ENCODE measurements at places on chromosomes 11 and 22.
A peak's percentile ranks its signal among the peaks of the same experiment; 100 is the strongest.

- DNase-seq: no peak
These were observed 691.0 kb upstream of the API5 start for GRCh38 chr11:42620796-42621195.

- DNase-seq: no peak
These were observed 19.7 kb upstream of the FIBIN start for GRCh38 chr11:26974069-26974783.

DNA sequence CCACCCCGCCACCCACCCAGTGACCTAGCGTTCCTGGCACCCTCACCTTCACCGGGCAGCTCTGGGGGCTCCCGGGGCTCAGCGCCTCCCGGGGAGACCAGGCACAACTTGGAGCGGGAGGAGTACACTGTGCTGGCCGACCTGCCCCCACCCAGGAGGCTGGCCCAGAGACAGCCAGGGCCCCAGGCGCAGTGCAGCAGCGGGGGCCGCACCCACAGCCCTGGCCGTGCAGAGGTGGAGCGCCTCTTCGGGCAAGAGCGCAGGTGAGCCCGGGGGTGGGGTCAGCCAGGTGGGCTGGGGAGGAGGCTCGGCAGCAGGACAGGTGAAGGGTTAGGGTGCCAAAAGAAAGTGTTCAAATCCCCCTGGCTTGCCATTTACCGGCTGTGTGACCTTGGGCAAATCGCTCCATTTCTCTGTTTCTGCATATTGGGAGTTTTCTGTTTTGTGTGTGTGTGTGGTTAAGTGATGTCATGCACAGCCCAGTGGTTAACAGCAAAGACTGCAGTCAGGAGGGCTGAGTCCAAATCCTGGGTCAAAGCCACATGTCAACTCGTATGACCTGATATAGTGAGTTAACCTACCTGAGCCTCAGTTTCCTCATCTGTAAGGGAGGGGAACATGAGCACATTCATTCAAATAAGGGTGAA lies 29.5 kb downstream of the TRIOBP start:
- no peak for DNase-seq

DNA sequence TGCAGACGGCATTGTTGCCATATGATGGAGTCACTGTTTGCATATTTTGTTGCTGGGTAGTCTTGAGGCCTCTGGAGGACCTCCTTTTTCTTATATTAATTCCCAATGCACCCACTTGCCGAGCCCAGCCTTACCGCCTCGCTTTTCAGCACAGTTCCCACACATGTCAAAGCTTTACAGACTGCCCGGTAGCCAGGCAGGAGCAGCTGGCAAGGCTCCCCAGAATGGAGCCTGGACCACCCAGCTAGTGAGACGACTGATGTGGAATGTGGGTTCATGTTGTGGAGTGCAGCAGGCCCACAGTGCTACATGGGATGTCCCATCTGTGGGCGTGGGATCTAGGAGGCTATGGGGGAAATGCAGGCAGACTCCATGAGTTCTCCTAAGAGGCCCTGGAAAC lies 99.4 kb upstream of the MTMR2 start:
- no peak for DNase-seq

DNA sequence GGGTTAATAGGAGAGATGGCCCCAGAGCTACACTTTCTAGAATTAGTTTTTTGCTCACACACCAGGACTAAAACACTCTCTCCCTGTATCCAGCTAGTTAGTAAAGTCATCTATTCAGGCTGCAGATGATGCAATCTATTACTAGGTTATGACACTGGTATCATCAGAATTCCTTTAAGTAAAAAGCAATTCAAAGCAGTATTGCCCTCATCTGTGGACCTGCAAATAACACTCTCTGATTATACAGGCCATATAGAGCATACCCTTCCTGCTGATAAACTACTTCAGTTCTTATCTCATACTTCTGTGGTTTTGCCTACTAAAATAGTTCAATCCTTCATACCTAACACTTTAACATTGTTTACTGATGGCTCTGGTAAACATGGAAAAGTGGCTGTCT lies 13.5 kb upstream of the MTMR2 start:
- no peak for DNase-seq

DNA sequence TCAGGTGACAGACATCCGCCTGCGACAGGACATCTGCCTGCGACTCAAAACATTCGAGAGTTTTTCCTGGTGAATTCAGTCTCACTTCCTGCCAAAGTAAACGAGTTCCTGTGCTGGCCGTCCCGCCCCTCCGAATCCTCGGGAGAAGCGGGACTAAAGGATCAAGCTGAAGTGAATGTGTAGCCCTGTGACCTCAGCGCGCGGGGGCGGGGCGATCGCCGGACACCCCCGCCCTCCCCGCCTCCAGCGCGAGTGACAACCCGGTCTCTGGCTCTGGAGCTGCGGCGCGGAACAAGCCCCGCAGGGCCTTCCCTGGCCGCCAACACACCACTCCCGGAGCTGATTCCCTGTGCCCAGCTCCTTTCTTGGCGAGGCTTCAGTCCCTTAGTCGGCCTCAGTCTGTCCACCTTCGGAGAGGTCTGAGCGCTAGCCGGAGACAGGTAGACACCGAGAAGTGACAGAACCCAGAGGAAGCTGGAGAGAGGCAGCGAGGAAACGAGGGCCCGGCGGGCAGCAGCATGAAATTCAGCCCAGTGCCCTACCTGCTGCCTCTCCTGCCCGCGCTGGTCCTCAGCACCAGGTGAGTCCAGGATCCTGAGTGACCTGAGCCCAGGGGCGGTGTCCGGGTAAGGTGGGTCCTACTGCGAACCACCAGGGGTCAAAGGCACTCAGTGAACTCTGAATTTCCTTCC lies 766.4 kb upstream of the LUZP2 start:
- no peak for DNase-seq

DNA sequence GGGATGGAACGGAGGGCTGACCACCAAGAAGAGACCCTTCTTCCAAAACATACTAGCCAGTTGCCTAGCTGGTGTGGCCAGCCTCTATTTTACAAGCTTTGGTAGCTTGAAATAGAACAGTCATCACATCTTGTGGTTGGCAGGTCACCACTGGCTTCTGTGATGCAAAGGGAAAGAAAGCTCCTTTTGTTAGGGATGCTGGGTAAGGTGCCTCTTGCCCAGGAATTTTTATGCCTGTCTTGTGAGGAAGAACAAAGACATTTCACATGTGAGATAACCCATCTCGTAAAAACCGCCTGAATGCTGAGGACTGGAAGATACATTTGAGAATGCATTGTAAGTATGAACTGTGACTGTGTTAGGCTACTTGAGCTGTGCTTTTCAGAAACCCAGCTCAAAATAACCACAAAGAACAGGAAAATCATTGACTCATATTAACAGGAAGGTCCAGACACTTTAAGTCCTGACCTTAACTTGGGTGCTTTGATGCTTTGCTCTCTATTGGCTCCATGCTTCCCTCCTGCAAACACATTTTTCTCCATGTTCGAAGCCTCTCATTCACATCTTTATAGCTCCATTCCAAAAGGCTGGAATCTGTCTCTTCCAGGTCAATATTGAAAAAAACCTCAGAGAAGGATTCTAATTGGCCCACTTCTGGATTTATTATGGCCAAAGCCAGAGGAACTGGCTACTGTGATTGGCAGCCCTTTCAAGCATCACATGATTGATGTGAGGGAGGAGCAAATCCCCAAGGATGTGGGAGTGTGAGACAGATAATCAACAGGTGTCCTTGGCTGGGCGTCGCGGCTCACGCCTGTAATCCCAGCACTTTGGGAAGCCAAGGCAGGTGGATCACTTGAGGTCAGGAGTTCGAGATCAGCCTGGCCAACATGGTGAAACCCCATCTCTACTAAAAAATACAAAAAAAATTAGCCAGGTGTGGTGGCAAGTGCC lies 53.9 kb downstream of the MICAL2 start:
- no peak for DNase-seq

- DNase-seq: no peak
These were observed 195.9 kb downstream of the SNX19 start for GRCh38 chr11:130720232-130721022.

DNA sequence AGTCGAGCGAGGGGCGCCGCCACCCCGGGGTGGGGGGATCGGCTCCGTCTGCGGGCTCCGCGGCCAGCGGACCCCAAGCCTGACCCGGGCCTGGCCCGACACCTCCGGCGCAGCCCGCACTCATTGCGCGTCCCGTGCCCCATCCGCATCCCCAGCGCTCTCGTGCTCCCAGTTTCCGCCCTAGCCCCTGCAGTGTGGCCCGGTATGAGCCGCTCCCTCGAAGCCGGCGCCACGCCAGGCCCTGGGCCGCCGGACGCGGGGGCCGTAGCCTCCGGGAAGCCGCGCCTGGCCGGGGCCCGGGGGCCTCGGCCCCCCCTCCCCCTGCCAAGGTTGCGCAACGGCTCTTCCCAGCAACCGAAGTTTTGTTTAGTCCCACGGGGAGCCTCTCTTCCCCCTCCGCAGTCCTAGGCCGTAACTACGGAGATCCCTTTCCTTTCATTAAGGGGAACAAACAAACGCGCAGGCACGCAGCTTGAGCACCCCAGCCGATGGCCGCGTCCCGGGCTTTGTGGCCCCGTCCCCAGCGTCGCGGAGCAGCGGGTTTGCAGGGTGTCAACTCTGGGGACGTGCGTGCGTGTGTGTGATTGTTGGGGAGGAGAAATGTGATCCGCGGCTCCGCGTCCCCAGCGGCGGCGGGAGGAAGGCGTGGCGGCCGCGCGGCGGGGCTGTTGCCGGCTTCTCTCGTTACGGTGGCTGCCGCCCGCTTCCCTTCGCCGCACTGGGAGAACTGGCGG lies 883 bp downstream of the HIPK3 start:
- DNase-seq: peak; percentile 49

DNA sequence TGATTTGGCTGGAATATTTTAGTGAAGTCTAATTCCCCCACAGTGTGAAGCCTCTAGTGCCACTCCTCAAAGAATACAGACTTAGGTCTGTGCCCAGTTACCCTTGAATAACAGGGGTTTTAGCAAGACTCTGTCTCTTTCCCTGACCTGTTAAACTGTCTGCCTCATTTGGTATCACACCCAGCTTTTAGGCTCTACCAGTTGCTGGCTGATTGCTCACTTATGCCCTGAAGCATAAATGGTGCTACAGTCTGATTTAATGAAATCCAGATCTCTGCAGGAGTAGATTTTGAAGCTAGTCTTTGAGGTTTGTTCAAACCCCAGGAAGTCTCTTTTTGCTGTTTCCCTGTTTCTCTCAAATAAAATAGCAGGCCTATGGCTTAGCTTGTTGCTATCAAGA lies 45.2 kb upstream of the LIPT2 start:
- DNase-seq: no peak

GRCh38 chr22:37418627-37419369 lies 8.5 kb downstream of the ELFN2 start:
- no peak for DNase-seq

- no peak for DNase-seq
These were observed 809.1 kb downstream of the DLG2 start for GRCh38 chr11:84817998-84818397.

GRCh38 chr11:1916132-1916985 lies 3.1 kb upstream of the TNNT3 start:
- no peak for DNase-seq

GRCh38 chr11:13053255-13053917 lies 44.3 kb downstream of the RASSF10 start:
- DNase-seq: no peak

DNA sequence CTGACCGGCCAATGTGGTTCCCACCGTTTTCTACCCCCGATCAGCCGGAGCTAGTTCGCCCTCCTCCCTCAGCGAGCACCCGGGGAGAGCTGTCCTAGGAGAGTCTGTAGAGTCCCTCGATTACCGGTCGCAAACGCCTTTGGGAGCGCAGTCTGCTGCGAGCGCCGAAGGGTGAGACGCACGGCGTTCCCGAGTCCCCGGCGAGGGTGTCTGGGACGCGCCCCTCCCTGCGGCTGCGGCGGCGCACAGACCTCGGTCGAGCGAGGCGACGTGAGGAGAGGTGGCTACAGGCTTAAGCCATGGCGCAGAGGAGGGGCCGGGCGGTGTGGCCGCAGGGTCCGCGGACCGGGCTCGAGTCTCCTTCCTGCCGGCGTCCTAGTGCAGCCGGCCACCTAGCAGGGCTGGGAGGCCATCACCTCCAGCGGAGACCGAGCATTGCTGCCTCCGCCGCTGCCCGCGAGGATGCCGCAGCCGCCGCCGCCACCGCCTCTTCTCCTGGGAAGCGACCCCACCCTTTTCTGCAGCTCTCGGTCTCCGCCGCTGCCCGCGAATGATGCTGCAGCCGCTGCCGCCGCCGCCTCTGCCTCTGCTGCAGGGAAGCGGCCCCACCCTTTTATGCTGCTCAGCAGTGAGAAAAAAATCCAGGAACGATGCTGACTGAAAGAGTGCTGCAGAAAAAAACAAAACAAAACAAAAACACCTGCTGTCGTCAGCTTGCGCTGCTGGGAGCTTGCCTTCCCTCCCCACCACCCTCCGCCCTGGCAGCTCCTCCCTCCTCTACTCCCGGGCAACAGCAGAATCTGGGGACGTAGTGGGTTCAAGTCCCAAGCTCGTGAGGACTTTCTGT lies at the start of gene MAP6:
TSS of gene MAP6 (minus strand) at position 588 of the 847 bp plus-strand sequence. CDS start 669 bp downstream, outside the sequence.
- DNase-seq: no peak

GRCh38 chr11:27420722-27421572 lies 51.6 kb downstream of the LGR4 start:
- DNase-seq: no peak

- no peak for DNase-seq
These were observed 24.6 kb downstream of the TRAF6 start for GRCh38 chr11:36485298-36486002.

GRCh38 chr11:88295028-88295427 lies 42.5 kb downstream of the CTSC start:
- no peak for DNase-seq

DNA sequence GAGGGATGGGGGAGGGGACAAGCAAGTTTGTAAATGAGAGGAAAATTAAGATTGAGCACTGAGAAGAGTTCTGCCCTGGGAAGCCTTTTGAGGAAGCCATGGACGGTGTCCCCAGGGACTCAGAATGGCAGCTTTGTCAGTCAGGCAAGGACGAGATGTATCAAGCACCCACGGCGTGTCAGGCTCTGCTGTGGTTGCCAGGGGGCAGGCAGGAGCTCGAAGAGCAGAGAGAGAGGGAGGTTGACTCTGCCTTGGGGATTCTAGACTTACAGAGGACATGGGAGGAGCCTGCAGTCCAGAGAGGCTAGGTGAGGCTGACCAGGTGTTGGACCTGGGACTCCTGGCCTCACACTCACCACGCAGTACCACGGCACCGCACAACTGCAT lies 29.1 kb upstream of the SYT7 start:
- DNase-seq: no peak

DNA sequence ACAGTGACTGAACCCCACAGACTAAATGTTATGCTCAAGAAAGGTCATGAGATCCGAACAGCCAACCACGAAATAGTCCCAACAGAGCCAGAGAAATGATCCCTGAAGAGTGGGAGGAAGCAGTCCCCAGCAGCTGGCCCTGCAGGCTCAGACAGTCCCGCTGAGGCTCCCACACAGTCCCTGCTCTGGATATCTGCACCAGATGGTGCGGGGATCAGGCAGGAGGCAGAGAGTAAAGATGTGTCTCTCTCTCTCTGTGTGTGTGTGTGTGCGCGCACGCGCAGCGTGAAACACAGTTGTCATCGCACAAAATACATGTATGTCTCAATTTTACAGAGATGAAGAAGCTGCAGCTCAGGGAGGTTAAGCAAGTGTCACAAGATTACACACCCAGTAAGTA lies 27.9 kb downstream of the GUCY1A2 start:
- DNase-seq: no peak

- peak; percentile 14 for DNase-seq
These were observed 67.8 kb downstream of the TCF20 start for GRCh38 chr22:42202669-42203068.

GRCh38 chr22:33796494-33796893 lies 123.8 kb downstream of the LARGE1 start:
- DNase-seq: no peak

GRCh38 chr11:74288161-74288560 lies 23.3 kb downstream of the P4HA3 start:
- DNase-seq: no peak

GRCh38 chr22:44368611-44369292 lies 56.0 kb upstream of the SHISAL1 start:
- DNase-seq: no peak

- DNase-seq: no peak
These were observed 189.7 kb upstream of the MTNR1B start for GRCh38 chr11:92779746-92780145.
